NCI-H1436 treated with DMSO at 0.1 percent for 48 hours (cell line): ENCODE measurements at places on chromosomes 13 and 19.

GRCh38 chr13:48112896-48113755 lies 18.2 kb upstream of the MED4 start:
- no peak for DNase-seq

- no peak for DNase-seq
Observed at GRCh38 chr19:40530091-40530901, 46.4 kb upstream of the SHKBP1 start.

DNA sequence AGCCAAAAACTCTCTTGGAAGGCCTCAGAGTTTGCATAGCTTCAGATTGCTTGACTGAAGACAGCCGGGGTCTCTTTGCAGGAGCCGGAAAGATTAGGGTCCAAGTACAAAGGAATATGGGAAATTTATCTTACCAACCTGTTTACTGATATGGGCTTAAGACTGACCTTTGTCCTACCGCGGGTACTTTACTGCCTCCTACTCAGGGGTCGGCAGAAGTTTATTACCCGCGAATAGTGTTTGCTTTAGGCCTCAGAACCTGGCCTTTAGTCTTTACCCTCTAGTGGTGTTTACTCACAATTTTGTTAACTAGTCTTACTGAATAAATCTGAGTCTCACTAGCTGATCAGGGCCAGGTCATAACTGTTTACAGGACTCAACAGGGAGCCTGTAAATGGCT lies 765.4 kb upstream of the SPRY2 start:
- no peak for DNase-seq

GRCh38 chr13:36192166-36192565 lies 22.2 kb downstream of the SOHLH2 start:
- no peak for DNase-seq

DNA sequence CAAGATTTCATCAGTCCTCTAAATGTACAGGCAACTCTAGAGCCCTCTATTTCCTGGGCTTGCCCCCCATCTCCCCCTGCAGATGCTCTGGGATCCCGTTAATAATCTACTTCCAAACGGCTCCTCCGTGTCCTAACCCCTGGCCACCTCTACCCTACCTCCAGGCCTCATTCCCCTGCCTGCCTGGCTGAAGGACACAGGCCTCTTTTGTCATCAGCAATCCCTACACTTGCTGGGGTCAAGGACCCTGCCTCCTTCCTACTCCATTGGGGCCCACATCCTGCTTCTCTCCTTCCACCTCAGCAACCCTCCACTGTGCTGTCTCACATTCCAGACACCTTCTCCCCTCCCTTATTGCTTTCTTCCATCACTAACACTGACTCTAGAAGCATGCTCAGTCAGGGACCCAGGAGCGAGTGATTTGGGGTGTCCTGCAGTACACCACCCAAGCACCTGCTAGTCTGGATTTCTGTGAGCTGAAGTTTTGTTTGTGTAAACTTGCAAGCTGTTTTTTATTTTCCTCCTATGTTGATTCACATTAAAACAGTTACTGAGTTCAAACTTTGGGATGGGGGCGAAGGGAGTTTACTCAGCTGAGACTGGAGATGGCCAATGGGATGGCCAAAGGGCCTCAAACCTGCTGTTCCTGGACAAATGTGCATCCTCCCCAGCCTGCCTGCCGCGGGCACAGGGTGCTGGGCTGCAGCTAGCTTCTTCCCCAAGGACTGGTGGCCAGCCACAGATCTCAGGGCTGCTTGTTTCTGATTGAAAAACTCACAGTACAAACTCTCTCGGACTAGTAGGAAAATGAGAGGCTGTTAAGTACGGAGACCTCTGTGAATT lies 314.7 kb downstream of the FOXO1 start:
- no peak for DNase-seq

- no peak for DNase-seq
Observed at GRCh38 chr19:6509118-6509971, 7.2 kb upstream of the TUBB4A start.

DNA sequence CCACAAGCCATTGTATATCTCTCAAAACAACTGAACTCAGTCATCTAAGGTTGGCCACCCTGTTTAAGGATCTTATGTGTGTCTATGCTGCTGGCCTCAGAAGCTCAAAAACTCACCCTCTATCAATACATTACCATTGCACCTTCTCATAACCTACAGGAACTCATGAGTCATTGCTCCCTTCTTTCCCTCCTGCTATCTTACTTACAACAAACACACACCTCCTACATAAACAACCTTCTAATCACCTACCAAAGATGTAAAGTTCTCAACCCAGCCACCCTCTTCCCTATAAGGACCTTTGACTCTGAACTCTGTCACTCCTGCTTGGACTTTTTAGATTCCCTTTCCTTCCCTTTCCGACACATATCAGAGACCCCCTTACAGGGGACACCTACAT lies 13.3 kb upstream of the ZSCAN4 start:
- no peak for DNase-seq

GRCh38 chr13:21047591-21048282 lies 13.6 kb downstream of the LATS2 start:
- no peak for DNase-seq

DNA sequence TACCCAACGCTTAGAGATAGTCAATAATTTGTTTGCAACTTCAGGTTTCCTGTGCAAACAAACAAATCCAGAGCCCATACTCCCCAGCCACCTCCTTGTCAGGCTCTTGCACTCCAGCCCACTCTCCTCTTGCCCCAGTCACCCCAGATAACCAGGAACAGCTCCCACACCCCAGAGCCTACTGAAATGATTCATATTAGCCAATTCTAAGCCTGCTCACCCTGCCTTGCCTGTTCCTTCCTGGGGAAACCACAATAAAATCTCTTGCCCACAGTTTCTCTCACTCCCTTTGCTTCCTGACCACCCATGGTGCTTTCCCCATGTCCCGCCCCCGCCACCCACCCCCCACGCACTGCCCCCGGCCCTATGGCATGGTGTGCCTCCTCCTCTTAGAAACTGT lies 3.8 kb upstream of the ACTL9 start:
- DNase-seq = no peak

DNA sequence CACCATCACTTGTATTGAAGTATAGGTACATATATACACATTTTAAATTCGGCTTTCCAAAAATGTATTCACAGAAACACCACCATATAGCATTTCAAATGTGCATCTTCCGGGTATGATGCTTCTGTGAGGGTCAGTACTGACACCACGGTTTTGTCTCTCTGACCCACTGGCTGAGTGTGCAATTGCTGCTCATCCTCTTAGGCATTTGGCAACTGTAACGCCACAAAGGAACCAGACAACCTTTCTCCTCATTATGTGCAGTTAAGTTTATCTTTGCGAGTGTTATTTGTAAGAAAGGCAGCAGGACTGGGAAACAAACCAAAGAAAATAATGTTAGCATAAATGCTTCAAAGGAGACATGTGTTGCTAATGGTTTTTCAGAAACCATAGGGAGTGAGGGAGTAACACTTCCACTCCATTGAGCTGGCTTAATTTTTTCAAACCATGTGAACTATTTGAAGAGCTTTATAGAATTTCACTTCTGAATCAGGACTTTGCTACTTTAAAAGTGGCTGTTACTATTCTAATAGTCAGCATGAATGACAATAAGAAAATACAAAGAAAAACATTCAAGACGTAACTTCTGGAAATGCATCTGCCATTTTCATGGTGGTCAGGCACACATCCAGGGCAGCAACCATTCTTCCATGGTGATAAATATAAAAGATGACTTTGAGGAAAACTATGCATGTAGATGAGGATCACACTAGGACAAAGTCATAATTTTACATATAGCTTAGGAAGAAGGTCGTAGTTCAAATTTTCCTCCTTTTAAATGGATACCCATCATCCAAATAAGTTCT lies 423.3 kb downstream of the MZT1 start:
- DNase-seq = no peak

DNA sequence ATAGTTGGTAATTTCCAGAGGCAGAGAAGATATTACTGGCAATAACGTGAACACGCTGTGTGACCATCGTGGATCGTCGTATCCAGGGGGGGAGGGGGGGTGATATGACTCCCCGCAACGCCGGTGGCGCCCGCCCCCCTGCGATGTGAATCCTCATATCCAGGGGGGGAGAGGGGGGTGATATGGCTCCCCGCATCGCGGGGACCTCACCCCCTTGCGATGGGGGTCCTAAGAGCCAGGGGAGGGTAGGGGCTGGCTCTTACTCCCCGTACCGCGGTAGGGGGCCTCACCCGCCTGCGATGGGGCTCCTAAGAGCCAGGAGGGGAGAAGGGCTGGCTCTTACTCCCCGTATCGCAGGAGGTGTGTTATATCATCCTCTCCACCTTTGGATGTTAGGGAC lies 31.3 kb upstream of the RGCC start:
- no peak for DNase-seq

DNA sequence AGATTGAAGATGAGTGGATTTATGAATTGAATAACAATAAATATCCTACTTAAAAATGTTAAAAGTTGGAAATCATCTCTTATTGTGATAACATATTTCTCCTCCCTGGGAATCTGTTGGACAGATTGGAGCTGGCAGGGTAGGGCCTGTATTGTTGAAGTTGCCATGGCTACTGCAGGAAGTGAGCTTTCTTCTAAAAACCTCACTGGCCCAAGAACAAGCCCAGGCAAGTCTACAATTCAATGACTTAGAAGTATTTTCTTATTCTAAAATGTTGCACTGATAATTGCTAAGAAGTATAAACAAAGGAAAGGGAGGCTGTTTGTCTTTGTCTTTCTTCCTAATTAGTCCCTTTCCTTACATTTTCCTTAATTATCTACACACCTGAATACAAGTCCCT lies 112.1 kb downstream of the DLEU7 start:
- no peak for DNase-seq

DNA sequence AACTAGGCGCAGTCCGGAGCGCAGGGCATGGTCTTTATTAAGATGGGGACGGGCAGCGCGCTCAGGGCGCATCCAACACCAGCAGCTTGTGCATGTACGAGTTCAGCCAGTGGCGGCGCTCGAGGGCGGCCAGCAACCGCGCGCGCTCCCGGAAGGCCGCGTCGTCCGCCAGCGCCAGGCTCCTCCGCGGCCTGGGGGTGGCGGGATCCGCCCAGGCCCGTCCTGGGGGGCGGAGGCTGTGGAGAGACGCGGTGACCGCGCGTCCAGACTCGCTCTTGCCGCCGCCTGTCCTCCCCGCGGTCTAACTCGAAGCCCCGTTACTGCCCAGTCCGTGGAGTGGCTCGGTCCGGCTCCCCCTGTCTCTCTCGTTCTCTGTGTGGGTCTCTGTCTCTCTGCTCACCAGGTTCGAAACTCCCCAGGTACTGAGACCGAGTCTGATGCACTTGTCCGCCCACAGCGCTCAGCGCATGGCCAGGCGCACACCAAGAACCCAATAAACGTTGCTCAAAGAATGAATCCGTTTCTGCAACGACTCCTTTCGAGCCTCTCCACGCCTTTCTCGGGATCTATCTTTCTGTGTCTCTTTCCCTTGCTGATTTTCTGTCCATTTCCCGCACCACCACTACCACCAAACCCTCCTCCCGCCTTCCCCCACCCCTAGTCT lies 702 bp downstream of the PTH2 start:
- no peak for DNase-seq

DNA sequence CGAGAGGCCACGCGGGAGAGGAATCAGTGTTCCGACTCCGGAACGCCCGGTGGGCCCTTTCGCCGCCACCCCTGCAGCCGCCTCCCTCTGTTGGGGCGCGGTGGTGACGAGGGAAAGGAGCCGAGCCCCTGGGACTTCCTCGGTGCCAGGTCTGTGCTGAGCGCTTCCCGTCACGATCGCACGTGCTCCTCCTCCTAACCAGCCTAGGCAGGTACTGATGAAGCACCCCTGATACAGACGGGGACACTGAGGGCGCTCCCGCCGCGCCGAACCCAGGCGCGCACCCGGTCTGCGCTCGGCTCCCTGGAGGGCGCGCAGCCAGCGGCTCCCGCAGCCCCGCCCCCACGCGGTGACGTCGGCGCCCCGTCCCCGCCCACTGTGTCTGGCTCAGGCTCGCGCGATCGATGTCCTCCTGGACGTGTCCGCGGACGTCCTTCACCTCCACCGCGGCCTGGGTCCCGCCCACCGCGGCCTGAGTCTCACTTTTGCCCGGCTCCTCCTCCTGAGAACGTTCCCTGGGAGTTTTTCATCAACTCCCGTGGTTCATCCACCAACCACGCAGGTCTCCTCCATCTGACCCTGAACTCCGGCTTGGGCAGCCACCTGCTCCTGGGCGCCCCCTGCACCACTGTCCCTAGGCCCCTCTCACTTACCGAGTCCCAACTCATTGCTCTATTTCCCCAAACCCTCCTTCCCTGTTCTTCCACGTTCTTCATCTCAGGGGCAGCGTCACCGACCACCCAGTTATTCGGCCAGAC lies 2.6 kb upstream of the KLK15 start:
- DNase-seq = no peak

DNA sequence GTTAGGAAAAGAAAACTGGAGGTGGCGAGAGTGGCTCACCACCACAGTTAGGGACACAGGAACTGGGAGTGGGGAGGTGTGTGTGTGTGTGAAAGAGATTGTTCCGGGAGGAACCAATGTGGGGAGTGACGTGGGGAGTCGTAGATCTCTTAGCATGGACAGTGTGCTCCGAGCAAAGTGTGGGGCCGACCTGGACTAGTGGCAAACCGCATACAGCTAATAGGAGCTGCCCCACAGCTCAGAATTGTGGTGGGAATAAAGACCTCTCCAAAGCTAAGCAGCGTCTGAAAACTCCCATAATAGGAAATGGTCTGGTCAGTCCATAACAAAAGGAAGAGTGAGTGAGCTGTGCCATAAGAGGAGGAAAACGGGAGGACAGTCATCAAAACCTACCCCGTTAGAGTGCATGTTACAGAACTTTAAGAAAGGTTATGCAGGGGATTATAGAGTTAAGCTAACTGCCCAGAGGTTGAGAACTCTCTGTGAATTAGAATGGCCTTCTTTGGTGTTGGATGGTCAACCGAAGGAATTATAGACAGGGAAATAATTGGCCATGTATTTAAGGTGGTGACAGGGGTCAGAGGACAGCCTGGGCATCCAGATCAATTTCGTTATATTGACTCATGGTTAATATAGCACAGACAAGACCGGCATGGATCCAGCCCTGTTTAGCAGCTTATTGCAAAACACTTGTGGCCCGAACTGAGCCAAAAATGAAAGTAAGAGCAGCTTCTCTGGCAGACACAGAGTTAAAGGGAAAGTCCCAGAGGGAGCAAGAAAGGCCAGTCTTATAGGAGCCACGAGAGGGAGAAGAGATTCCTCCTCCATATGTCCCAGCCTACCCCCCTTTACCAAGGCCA lies 8.9 kb upstream of the SLC15A1 start:
- DNase-seq = no peak

DNA sequence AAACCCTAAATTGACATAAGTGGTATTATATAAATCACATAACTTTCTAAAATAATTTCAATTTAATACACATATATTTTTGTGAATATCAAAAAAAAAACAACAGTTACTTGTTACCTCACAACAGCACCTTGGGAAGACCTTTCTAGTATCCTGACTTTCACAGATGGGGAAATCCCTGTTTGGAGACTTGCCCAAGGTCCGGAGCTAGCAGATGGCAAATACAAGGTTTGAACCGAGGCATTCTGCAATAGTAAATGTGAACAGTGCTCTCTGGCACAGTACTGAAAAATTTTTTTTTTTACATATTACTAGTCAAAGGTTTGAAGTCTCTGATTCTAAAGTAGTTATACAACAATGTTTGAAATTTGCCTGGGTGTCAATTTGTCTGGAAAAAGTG lies 104.5 kb downstream of the SUCLA2 start:
- no peak for DNase-seq

GRCh38 chr13:73058432-73058735 lies 421 bp upstream of the KLF5 start:
- no peak for DNase-seq

GRCh38 chr13:110209950-110210603 lies 96.9 kb downstream of the COL4A1 start:
- no peak for DNase-seq
